ENCODE measurements at places on chromosomes 11 and 22.

DNA sequence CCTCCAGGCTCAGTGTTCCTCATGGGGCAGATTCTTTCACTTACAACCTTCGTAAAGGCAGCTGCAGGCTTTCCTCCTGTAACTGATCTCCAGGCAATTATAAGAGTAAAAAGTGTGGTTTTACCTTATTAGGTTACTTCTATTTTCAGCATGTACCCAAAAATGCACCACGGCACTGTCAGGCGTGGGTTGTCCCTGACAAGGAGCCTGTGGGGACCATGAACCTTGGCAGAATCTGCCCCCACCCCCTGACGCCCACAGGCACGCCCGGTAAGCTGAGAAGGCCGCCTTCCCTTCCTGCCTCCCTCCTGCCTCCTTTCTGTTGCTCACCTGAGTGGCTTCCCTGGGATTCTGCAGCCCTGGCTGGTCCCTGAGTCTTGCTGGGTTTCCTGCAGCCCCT is 1383.3 kb downstream of the TBC1D22A start:
- no peak for DNase-seq

GRCh38 chr11:102577182-102577581 is 46.6 kb upstream of the MMP7 start:
- DNase-seq = no peak

GRCh38 chr11:76160856-76161255 is 45.4 kb downstream of the WNT11 start:
- no peak for DNase-seq

GRCh38 chr11:15224466-15224865 is 109.7 kb downstream of the INSC start:
- no peak for DNase-seq

DNA sequence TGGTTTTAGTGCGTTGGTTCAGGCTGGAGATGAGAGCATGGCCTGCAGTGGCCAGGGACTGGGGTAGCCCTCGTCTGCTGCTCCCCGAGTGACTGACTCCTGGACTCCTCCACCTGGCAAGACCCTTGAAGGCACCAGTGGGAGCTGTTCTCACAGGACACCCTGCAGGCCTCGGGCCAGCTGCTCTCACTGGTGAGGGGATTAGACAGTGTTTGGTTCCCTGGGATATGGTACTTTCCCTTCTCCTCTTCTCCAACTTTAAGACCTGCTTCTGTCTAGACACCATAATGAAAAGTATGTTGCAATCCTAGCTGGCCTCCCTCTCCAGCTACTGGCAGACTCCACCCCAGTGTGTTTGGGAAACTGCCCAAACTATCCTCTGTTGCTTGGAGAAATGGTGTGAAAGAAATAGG is 168.8 kb upstream of the CADM1 start:
- no peak for DNase-seq

DNA sequence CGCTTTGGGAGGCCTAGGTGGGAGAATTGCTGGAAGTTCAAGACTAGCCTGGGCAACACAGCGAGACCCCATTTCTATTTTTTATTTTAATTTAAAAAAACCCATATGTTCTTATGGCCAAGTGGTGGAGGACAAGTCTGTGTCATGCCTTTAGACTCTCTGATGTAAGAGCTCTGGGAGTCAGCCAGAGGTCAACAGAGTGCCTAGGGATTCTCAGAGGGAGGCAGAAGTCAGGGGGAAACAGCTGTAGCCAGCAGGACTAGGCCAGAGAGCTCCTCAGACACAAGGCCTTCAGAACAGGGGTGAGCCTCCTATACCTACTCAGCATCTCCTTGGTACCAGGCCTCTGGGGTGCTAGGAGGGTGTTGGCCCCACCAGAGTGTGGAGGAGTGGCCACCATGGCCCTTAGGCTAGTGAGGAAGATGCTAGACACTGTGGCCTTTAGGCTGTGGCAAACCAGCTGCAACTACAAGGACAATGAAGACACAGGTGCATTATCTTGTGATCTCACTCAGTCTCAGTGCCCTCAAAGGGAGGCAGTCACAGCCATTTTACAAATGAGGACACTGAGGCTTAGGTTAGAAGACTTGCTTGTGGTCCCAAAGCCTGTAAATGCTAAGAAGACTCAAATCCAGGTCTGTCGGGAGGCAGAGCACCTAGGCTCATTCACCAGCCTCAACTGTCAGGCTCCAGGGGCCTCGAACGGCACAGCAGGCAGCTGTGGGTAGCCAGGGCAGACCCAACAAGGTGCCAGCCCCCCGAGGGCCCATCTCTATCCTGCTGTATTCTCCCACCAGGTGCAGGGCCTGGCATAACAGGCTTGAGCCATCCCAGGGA is 5.0 kb downstream of the ZP1 start:
- DNase-seq = no peak

GRCh38 chr22:29722151-29722550 is 2.3 kb downstream of the CABP7 start:
- no peak for DNase-seq
